ENCODE measurements at places on chromosomes 12 and 14.

DNA sequence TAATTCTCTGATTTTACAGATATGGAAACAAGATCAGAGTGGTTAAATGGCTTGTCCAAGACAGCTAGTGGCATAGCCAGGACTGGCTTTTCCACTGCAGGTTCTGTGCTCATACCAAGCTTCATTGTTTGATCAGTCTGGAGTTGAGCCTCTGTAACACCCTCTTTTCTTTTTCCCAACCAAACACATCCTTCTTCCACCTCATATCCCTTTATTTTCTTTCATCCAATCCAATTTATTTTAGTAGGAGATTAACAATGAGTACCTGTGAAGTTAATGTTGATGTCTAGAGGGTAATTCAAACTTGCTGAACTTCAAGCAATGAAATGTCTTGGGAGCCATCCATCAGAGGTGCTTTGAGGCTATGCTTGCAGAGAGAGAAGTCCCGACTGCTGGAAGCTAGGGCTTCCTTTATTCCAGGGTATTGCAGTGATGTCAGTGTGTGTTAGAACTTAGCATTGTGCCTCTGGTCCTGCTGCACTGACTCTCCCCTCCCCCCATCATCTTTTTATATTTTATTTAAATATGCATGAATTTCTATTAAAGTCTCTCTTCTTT is 452.1 kb upstream of the PDE3A start:
- no peak for DNase-seq

GRCh38 chr12:1793426-1794210 is 26.7 kb upstream of the LRTM2 start:
- no peak for DNase-seq

DNA sequence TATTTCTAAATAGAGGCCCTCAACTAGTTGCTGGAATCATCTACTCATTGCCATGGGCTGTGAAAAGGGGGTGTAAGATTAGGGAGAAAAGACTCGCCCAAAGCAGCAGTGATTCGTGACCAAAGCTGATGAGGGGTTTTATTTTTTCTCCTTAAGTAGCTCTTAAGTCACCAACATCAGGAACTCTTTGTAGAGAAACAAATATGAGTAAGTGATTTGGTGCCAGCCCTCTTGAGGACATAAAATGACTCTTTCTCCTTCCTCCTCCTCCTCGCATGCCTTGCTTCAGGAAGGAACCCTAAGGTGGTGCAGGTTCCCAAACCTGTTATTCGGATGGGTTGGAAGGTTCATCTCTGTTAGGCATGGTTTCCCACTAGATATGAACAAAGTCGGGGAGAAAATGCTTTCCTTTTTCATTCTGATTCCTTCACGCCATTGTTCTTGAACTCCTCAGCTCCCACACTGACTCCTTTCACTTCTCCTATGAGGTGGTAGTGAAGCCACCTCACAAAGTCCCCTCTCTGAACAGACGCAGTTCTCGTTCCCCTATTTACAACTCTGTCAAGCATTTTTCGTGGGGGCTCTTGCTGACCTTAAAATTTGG is 113.4 kb downstream of the ETV6 start:
- DNase-seq: no peak

DNA sequence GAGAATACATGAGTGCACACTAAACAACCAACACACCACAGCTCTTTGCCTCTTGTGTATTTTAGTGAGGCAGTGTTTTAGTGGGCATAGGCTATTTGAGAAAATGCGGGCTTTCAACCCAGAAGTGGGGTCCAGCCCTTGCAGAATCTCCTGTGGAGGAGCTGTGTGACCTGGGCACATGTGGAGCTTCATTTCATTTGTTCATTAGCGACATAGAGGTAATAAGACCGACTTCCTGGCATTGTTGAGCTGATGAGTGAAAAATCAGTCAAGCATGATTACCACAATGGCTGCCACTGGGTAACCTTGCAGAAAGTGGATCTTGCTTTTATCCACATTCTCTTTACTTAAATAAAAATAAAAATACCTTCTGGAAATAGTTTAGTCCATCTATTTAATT is 923.5 kb downstream of the BCL11B start:
- no peak for DNase-seq

DNA sequence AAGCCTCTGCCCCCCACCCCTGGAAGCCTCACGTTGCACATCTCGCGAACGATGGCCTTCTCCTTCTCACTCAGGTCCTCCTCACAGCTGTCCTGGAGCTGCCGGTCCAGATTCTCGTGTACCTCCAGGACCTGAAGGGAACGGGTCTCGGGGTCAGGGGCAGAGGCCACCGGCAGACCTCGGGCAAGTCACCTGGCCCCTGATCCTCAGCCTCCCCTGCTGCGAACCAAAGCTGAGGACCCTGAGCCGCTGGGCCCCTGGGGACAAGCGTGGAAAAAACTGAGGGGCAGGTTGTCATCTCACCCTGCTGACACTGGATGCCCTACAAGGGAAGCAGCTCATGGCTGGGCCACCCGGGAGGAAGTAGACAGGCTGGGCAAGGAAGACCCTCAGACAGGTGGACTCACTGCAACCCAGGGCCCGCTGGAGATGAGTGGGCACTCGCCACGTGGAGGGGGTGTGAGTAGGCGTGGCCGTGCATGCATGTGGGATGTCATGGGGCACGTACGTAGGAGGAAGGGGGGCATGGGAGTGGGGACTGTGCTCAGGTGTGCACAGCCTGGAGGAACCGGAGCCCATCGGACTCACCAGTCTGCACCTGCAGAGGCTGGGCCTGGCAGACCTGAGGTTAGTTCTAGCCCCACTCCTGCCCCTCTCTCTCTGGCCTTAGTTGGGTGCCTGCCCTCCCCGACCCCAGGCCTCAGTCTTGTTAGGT is 35.1 kb downstream of the CCNK start:
- no peak for DNase-seq

DNA sequence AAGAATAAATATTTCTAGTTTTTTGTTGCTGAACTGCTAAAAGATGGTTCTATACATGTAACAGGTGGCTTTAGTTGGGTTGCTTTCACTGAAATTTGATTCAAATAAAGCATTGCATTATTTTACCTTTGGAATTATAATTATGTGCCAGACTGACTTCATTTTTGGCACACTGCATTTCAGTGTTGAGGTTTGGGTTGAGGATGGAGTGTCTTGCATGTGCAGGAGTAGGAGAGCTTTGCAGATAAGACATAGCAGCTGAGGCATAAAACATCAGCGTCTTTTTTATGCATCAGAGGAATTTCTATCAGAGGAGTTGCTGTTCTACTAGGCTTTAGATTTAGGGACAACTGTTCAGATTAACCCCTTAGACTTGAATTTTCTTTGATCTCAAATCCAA is 17.2 kb downstream of the SAMD4A start:
- DNase-seq: no peak

Measured in colonic mucosa (tissue), 4 donors.